ENCODE measurements at places on chromosomes 16 and 17.
A peak's percentile ranks its signal among the peaks of the same experiment; 100 is the strongest.

DNA sequence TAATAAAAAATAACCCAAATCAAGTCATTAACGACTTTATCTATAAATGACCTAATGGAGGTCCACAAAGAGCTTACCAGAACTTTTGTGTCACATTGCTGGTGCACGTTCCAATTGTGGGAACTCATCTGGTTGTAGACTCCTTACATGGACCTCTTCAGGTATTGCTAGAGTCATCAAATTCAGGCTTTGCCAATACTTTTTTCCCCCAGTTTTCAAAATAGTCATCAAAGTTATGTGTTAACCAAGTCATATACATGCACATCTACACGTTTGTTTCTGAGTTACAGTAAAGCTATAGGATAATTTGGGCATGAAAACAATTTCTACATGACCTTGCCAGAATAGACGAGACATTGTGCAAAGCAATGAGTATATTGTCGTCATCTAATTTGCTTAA, 76.2 kb upstream of the ADAMTS18 start:
- DNase-seq = no peak

GRCh38 chr16:2929693-2930092, 18.0 kb downstream of the FLYWCH1 start:
- no peak for DNase-seq

DNA sequence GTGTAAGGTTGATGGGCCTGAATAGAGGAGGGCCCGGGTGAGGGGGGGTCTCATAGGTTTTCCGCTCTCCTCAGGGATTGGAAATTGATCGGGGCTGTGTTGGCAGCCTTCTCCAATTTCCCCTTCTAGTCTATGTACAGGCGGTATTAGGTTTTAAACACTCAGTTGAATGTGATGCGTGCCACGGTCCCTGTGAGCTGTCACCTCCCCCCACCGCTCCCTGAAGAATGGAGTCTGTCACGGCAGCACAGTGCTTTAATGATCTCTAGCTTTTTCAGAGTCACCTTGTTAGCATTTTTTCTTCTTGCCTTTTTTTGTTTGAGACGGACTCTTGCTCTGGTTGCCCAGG, 800 bp downstream of the COX4I1 start:
- no peak for DNase-seq

DNA sequence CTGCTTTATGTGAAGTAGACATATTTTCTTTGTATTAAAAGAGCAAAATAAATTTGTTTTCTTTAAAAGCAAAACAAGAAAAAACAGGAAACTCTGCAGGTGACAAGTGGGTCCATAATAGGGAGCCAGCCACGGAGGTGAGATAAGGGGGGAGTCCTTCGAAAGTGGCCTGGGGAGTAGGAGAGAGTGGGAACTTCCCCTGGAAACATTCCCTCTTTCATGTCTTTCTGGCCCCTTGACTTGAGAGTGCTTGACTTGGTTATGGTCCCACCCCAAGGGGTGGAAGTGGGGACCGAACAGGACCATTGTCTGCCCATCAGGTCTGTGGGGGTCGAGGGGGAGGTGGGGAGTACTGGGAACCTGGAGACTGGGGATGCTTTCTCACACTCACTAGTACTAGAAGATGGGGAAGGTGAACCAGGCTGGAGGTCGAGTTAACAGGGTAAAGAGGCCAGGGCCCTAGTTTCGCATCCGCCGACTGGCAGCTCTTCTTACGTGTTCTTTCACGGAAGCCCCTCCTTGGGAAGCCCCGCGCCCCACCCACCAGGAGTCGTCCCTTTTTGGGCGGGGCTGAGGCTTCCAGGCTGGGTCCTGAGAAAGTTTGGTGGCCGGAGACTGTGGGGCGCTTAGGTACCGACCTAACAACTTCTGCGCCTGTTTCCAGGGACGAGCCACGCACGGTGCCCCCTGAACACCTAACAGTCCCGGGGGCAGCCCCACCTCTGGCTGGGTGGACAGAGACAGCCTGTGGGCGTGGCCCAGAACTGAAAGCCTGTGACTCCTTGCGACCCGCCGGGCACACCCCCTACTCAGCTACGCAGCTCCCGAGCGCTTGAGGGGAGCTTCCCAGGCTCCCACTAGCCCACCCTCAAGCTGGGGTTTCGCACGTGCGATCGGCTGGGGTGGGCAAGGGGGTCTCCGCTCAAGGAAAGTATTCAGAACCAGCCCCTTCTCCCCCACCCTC, 790 bp downstream of the TRADD start:
- DNase-seq = no peak

GRCh38 chr16:22313876-22314470, 16.8 kb downstream of the POLR3E start:
- no peak for DNase-seq

- no peak for DNase-seq
Measured at GRCh38 chr16:53901408-53901807, 197.5 kb downstream of the FTO start.

DNA sequence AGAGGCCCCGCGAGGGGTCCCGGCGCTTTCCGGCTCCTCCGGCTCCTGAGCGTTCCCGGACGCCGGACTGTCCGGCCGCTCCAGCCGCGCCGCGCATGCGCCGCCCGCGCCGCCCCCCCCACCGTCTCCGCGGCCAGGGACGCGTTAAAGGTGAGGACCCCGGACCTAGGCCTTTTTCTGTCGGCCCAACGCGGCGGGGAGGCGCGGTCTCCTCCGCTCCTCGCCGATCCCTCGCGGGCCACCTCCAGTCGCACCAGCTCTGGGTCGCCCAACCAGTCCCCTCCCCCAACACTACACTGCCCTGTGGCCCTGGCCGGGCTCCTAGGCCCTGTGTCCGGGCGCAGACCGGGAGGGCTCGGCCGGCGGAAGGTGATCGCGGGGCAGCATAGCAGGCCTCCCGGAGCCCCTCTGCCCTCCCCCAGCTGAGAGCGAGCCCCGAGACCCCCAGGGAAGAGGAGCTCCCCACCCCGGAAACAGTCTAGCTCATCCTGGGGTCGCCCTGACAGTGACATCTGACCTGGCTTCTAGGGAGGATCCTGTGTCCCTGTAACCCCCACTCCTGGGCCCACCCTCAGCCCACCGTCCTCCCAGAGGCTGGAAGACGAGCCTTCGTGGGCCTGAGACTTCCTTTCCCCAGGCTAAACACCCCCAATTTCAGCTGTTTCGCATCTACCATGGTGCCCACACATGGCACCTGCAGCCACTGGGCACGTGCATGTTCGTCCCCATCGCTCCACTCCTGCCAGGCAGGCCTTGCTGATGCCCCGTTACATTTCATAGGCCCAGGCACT, 14.7 kb upstream of the BCAR1 start:
- peak; percentile 58 for DNase-seq

DNA sequence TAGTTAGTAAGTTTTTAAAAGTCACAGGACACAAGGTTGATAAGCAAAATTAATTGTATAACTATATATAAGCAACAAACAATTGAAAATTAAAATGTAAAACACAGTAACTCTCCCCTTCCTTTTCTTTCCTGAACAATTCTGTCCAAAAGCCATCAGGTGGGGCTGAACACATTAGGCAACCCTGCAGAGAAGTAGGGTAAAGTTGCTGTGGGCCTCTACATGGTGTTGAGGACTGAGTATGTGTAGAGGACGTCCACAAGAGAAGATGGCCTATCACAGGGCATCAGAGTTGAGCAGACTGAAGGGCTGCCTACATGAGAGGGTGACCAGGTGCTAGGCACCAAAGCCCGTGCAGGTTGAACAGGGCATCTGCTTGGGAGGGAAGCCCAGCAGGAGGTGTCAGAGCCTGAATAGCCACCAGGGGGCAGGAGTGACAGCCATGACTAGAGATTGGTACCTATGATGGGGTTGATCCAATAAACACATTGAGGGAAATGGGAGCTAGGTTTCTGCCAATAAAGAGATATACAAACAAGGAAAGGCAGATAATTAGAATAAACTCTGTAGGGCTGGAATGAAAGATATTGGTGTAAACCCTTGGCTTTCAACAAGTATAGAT, 415.1 kb downstream of the NPIPA8 start:
- no peak for DNase-seq

GRCh38 chr16:74903120-74903519, 81.8 kb downstream of the WDR59 start:
- no peak for DNase-seq

GRCh38 chr16:21610006-21610544, 10.7 kb downstream of the METTL9 start:
- DNase-seq = no peak

GRCh38 chr17:28612936-28613872, 781 bp downstream of the RSKR start:
- DNase-seq = peak; percentile 36

DNA sequence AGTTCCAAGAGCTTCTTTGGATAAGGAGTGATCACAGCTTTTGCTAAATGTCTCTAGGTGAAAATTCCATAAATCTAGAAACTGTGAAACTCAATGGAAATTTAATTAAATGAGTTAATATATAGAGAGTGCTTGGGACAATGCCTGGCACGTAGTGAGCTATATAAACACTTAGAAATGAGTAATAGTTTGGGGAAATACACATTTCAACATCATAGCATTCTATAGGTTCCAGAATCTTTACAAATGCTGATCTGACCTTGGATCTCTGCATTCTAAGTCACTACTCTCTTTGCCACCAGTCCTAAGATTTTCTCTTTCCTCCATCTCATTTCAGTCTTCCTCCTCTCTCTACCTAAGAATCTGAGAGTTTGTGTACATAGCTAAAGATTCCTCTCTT, 175.6 kb downstream of the SOX9 start:
- DNase-seq = no peak

GRCh38 chr16:49563666-49564065, 190.1 kb downstream of the C16orf78 start:
- DNase-seq = no peak

GRCh38 chr16:77989846-77990245, 32.5 kb upstream of the CLEC3A start:
- DNase-seq = no peak

DNA sequence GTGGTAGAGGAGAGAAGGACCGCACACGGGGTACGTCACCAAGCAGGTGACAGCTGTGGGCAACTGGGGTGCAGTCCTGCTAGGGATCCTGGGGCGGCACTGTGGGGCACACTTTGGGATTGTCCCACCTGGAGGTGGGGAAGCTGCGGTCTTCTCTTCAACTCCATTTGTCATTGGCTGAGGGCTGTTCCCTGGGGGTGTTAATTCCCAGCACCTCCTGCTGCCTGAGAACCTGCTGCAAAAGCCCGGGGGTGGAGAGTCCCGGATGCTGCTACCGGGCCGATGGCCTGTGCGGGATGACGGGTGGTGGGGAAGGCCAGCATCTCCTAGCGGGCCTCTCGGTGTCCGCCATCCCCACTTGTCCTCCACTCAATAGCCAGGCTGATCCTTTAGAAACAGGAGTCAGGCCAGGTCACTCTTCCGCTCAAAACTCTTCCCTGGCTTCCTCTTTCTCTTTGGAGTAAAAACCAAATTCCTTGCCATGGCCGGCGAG, 100.2 kb downstream of the CYLD start:
- DNase-seq = no peak

GRCh38 chr17:9998060-9998459, 93.0 kb upstream of the RCVRN start:
- no peak for DNase-seq

GRCh38 chr17:74343526-74344284, 17.7 kb downstream of the KIF19 start:
- no peak for DNase-seq

DNA sequence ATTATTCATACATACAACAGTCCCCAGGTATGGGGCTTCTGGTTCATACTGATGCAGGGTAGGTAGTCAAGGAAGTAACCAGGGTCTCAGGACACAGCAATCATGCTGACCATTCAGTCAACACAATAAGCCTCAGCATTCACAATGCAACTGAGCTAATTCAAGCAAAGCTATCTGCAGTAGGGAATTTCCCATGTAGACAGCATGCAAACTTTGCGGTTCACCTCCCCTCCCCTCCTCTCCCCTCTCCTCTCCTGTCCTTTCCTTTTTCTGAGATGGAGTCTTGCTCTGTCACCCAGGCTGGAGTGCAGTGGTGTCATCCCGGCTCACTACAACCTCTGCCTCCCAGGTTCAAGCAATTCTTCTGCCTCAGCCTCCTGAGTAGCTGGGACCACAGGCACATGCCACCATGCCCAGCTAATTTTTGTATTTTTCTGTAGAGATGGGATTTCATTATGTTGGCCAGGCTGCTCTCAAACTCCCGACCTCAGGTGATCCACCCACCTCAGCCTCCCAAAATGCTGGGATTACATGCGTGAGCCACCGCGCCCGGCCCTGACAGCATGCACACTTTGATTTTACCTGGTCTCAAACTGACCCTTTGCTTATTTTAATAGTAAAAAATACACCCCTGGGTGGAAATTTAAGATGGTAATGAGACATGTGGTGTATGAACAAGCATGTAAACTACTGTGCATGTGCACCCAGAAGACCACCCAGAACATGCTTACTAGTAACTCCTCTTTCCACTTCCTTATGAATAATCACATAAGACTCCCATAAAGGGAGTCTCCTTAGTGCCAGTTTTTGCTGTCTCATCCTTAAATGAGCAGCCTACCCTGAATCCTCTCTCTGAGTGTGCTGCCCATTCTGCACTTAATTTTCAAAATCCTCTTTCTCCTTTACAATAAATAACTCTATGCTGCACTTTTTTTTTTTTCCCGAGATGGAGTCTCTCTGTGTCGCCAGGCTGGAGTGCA, 9.3 kb upstream of the RNF135 start:
- peak; percentile 32 for DNase-seq

- DNase-seq = no peak
Measured at GRCh38 chr16:13333336-13333735, 431.9 kb downstream of the SHISA9 start.

- DNase-seq = peak; percentile 5
Measured at GRCh38 chr17:60315650-60316049, 76.3 kb downstream of the USP32 start.

- no peak for DNase-seq
Measured at GRCh38 chr17:77245162-77245926, 104.6 kb downstream of the SEC14L1 start.

GRCh38 chr17:65231662-65232335, 94.6 kb downstream of the RGS9 start:
- peak; percentile 77 for DNase-seq

- DNase-seq = no peak
Measured at GRCh38 chr16:50718061-50718760, 23.7 kb upstream of the CYLD start.

- DNase-seq = no peak
Measured at GRCh38 chr16:51180719-51181502, 29.8 kb upstream of the SALL1 start.

DNA sequence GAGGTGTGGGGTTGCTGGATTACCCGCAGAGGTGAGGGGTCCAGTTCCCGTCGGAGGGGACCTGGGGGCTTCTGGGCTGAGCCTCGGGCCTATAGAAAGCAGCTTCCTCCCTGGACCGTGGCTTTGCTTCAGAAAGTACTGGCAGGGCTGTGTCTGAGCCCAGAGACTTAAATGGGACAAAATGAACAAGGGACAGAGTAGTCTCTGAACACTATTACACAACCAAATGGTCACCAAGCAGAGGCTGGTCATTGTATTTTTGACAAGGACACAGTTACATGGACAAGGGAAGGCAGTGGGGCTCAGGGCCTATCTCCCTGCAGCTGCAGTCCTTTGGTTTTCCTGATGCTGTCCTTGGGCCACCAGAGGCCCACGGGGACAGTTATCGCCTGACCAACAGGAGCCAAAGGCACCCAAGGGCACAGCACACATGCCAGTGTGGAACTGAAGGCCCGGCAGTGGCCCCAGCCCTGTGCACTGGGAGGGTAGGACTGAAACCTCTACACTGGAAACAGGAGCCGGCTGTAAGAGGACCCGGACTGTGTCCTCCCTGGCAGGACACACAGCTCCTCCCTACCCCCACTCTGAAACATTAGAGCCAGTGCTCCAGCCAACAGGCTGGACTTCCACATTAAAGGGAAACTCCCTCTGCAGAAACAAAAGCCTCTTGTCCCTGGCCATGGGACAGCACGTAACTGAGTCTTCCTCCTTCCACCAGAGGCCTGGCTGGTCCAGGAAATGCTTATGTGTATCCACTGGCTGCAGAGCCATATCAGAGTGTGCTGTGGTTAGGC, 26.0 kb upstream of the ERN1 start:
- DNase-seq = no peak

- DNase-seq = no peak
Measured at GRCh38 chr17:19001907-19002590, 2.5 kb downstream of the FAM83G start.
